ENCODE measurements at places on chromosomes 3 and 15. TPM values are rescaled to one million over a fixed set of nuclear protein-coding genes. Genes with fewer than 3 reads are reported as not detected.

- no peak for DNase-seq
Measured at GRCh38 chr3:128271536-128272332, 118.5 kb downstream of the EEFSEC start.

FAM227B gene
- total RNA-seq = 1.2 TPM

SCN5A gene
- 0.43 TPM for total RNA-seq

- DNase-seq = no peak
Measured at GRCh38 chr3:13213490-13213889, 140.3 kb upstream of the IQSEC1 start.

DNA sequence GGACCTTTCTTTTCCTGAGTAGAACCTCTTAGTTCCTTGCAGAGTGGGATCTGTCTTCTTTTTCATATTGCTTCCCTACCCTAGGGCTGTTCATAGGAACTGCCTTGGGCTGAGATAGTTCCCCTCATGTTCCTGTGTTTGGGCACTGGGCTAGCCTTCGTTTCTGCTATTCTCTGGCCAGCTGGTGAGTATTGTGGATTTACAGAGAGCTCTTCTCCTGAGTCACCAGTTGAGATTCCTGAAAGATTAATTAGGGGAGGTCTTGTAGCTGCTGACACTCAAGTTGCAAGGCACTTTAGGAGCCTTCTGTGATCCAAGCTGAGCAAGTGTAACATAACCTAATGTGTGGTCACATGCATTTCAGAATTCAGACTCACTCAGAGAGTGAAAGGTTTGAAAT lies 30.7 kb downstream of the CHD2 start:
- no peak for DNase-seq

LRRC31 gene
- total RNA-seq = 62.9 TPM

FOXL2 gene
- not detected for total RNA-seq

DNA sequence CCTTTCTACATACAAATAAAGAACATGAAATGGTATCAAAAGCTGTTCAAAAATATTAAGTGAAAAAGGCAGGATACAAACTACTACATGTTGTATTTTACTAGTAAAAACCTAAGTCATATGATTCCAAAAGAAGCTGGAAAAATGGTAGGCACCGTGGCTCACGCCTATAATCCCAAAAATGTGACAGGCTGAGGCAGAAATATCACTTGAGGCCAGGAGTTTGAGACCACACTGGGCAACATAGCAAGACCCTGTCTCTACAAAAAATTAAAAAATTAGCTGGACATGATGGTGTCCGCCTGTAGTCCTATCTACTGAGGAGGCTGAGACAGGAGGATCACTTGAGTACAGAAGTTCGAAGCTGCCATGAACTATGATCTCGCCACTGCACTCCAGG lies 1.7 kb downstream of the EMC7 start:
- no peak for DNase-seq

DNA sequence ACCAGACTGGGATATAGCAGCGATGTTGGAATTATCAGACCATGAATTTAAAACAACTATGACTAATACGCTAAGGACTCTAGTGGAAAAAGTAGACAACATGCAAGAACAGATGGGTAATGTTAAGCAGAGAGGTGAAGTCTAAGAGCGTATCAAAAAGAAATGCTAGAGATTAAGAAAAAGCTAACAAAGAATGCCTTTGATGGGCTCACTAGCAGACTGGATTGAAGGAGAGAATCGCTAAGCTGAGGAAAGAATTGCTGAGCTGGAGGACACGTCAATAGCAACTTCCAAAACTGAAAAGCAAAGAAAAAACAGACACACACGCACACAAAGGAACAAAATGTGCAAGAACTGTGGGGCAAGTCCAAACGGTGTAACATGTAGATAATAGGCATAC lies 20.0 kb upstream of the CMTM6 start:
- no peak for DNase-seq

DNA sequence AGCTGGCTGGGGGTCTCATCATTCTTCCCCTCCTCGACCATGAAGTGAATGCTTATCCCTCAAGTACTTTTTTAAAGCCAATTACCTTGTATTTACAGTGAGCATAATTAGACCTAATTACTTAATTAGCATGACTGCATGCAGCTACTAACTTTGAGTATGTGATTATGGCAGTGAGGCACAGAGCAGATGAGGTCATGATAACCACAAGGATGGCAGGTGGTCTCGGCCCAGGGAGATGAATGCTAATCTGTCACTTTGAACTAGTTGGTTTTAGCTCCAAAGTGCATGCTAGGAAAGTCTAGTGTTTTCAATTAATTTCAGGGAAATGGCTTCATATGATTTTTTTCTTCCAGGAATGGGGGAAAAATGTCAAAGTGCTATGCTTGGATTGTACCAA lies 233.8 kb downstream of the NTRK3 start:
- DNase-seq = no peak

Measured in left colon (tissue), 2 donors.